ENCODE measurements at places on chromosomes 12 and 14.

- no peak for DNase-seq
Measured at GRCh38 chr14:24283796-24284460, 12.5 kb upstream of the RABGGTA start.

DNA sequence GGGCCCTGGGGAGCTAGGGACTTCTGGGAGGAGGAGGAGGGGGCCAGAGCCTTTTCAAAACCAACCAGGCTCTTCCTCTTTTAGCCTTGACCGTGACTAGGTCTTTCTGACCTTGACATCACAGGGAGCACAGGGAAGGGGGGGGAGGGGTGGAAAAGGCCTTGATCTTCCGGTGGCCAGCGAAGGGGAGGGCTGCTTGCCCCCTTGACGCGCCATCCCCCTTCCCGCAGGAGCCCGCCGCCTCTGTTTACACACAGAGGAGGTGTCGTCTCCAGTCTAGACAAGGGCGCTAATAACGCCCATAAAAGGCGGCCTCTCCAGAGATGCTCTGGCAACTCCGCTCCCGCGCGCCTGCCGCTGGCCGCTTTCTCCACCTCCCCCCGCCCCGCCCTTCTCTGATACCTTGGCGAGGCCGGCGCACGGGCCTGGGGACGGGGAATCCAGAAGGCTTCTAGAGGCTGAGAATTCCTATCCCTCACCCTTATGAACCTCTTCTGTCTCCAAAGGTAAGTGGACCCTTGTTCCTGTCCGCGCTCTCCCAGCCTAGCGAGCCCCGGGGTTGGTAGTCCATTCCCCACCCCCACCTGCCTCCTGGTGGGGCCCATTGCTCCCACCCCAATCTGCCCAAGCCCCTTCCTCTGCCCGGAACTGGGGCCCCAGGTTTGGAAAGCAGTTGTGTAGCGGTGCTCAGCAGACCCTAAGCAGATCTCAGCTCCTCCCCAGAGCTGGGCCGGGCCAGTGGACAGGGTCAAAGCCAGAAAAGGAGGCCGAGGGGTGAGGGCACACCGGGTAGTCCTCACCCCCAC lies 4.9 kb upstream of the HOXC12 start:
- DNase-seq: no peak

DNA sequence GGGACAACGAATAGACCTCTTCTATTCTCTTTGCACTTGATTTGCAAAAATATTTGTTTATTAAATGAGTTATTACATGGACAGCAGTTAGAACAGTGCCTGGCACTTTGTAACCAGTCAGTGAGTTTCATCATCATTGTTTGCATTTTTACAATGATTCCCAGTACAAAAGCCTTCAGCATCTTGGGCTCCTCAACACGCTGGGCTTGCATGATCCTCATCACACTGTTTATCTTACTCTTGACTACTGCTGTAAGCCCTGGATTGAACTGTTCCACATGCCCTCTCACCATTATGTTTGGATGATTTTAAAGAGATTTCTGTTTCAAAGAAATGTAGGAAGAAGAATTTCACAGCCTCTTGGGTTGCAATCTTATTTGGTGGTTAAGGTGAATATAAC lies 204.3 kb downstream of the PELI2 start:
- DNase-seq: no peak

DNA sequence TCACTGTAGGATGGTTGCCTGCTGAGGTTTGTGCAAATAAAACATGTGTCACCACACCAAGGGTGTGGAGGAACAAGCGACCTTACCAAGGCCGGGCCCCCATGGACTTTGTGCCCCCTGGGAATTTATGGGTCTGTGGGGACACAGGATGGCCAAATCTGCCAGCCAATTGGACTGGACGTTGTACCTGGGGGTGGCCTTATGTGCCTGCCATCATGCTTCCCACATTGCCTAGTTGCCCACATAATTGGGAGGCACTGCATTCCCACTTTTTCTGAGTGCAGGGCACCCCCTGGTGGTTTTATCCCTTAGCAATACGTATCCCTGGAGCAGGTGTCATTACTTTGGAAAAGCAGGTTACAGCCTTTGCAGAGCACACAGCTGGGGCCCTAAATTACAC lies 92.6 kb upstream of the TMPO start:
- no peak for DNase-seq

DNA sequence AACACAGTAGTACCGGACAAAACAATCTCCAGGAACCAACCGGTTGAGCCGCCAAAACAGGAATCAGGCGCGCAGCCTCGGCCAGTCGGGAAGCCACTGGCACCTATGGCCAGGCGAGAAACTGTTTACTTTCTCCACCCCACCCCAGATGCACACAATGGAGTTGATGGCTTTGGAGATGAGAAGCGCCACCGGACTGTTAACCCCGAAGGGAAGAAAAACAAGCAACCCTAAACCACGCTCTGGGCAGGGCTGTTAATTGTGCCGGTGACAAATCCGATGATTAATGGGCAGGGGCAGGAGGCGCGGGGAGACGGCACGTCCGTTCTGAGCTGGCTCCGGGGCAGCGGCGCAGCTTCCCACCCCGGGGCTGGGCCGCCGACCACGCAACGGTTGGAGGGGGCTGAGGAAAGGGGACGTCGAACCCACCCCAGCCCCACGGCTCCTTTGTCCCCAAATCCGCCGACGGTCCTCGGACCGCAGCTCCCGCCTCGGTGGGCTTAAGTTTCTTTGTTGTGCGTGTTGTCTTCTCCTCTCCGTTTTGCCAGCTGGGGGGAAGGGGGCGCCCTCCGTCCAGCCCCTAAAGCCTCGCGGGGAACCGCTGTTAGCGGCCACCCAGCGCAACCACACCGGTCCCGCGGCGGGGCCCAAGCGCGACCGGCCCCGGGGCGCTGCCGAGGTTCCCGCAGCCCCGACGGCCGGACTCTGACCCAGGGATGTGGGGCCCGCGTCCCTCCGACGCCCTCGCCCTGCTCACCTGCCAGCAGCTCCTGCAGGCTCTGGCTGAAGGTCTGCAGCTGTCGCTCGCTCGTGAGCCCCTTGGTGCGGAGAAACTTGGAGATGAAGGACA lies 790 bp downstream of the BTG1 start:
- DNase-seq: no peak

GRCh38 chr12:51048661-51049251 lies 629 bp downstream of the LETMD1 start:
- no peak for DNase-seq

- DNase-seq: no peak
Measured at GRCh38 chr12:78418919-78419318, 445.7 kb upstream of the SYT1 start.

GRCh38 chr12:117486840-117487659 lies 125.6 kb upstream of the NOS1 start:
- no peak for DNase-seq

DNA sequence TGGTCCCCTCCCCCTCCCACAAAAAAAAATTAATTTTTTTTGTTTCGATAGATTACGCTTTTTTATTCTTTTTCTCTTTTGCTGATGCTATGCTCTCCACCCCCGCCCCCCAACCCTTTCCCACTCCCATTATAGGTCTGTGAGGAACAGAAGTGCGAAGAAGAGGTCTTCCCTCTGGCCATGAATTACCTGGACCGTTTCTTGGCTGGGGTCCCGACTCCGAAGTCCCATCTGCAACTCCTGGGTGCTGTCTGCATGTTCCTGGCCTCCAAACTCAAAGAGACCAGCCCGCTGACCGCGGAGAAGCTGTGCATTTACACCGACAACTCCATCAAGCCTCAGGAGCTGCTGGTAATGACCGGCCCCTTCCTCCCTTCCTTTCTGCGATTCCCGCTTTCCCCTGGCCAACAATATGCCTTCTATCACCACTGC lies 2.3 kb downstream of the CCND2 start:
- DNase-seq: no peak

DNA sequence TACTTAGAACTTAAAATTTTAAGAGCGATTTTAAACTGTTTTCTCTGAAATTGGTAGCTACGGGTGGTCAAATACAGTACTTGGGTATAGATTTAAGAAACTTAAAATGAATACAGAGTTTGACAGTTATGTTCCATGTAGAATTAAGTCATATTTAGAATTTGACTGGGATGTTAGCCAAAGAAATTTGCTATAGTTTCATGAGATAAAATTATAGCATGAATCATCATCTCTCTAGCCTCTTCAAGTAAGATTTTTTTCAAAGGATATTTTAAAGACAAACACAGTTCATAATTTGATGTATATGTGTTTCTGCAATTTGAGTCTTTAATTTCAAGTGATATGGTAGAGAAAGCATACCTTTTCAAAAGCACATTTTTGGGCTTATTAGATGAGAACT lies 41.0 kb downstream of the ZCRB1 start:
- no peak for DNase-seq

GRCh38 chr12:69415471-69416275 lies 54.5 kb upstream of the FRS2 start:
- no peak for DNase-seq

DNA sequence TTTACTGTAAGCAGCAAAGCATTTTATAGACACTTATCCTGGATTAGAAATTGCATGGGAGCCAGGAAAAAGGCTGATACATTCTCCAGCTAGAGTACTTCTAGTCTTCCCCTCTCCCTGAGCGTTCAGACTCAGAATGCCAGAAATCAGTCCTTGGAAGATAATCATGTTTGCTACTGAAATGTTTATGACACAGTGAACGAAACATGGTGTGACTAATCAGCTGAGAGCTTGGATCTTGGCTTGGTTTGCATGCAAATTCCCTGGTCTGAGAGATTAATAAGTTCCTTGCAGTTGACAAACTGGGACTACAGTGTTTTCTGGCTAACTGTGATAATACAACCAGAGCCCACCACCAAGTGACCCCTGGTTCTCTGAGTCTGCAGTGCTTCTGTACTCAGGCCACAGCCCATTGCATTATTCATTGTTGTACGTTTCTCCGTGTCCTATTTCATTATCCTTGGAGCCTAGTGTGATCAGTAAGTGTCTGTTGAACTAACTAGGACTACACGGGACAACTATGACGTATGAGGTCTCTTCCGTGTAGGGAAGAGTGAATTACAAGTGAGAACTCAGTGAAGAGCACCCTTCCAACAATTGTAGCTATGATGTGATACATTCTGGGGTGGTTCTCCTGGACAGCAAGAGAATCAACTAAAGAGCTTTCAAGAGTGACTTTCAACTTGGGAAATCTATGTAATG lies 34.6 kb upstream of the EVL start:
- no peak for DNase-seq

GRCh38 chr12:59131462-59131861 lies 211.2 kb upstream of the LRIG3 start:
- DNase-seq: no peak

DNA sequence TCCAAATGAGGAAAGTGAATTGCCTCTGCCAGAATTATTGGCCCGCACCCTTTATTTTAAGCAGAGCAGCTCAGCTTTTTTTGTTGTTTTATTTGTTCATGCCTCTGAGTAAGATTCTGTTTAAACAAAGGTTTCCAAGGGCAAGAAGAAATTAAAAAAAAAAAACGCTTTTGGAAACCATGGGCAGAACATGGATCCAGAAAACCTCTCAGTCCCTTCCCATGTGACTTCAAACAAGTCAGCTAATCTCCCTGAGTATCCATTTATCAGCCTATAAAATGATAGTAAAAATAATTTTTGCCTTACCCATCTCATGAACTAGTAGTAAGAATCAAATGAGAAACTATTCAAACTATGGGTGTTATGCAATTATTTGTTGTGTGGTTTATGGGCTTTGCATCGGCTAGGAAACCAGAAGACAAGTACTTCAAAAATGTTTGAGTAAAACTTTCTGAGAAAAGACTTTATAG lies 27.6 kb downstream of the KITLG start:
- DNase-seq: no peak

DNA sequence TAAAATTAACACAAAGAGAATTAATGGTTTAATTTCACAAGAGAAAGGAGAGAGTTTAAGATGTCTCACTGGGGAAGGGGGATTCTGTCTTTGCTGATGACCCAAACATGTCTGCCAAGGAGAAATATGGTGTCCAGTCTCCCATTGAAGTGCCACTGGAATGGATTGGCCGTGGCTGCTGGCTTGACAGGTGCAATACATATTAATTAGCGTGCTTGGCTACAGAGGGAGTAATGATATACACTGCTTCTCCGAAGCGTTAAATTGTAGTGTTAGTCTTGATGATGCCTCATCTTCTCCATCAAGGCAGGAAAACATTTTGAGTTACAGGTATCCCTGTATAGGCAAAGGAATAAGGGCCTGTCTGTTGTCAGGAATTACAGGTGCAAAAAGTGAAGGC lies 393.4 kb upstream of the TMPO start:
- DNase-seq: no peak

- DNase-seq: no peak
Measured at GRCh38 chr12:75660805-75661404, 149.5 kb upstream of the KRR1 start.

DNA sequence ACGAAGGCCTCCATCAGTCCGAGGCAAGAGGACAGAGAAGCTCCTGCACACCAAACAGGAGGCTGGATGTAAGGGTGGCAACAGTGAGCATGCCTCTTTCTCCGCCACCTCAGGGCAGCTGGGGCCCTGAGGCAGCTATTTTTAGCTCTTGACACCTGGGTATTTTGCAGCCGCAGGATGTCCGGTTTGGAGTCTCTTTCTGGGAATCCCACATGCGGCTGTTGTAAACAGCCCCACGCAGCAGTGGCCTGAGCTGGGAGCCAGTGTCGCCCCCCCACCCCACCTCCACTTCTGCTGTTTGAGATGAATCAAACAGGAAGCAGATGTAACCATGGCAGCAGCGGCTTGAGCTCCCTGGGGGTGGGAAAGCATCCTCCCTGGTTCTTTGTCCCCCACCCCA lies 11.7 kb downstream of the HDAC7 start:
- no peak for DNase-seq

- DNase-seq: no peak
Measured at GRCh38 chr12:953776-954175, 4.3 kb upstream of the RAD52 start.

GRCh38 chr12:50862316-50862715 lies 19.6 kb downstream of the TMPRSS12 start:
- no peak for DNase-seq

DNA sequence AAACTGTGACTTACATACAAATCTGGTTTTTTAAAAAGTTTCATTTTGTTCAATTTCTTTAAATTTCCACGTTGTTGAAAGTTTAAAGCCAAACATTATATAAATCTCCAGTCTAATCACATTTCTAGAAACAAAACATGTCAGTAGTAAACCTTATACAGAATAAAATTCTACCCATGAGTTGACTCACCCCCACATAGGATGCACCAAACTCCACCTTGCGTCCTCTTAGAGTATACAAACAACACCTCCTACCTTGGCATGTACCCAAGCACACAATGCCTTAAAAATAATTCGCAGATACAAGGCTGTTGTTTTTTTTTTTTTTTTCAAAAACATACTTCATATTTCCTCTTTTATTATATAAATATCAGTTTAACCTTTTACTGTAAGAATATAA lies 3.3 kb downstream of the FBXL14 start:
- no peak for DNase-seq

- no peak for DNase-seq
Measured at GRCh38 chr12:102195826-102196225, 1.8 kb downstream of the PMCH start.

- no peak for DNase-seq
Measured at GRCh38 chr12:109482894-109483293, 5.5 kb downstream of the UBE3B start.

Measured in vagina (tissue), 2 donors.